Renal cortical epithelial cell (primary cell): ENCODE measurements at places on chromosomes 6 and 20. TPM values are rescaled to one million over a fixed set of nuclear protein-coding genes. Genes with fewer than 3 reads are reported as not detected.

ZNF292 gene
- 40.6 and 56.3 TPM in 2 replicates for total RNA-seq

DNA sequence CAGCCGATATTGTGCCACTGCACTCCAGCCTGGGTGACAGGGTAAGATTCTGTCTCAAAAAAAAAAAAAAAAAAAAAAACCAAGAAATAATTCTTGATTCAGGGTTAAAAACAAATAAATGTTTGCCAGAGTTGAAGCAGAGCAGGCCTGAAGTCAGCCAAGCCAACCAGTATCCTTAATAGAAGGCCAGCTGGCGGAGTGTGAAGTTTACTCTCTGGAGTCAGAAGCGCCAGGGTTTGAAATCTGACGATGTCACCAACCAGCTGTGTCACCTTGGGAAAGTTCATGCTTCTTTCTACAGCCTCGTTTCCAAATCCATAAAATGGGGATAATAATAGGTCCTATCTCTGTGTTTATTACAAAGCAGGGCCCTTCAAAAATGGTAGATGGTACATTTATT lies 73.0 kb upstream of the ENPP5 start:
- DNase-seq, result no peak

DNA sequence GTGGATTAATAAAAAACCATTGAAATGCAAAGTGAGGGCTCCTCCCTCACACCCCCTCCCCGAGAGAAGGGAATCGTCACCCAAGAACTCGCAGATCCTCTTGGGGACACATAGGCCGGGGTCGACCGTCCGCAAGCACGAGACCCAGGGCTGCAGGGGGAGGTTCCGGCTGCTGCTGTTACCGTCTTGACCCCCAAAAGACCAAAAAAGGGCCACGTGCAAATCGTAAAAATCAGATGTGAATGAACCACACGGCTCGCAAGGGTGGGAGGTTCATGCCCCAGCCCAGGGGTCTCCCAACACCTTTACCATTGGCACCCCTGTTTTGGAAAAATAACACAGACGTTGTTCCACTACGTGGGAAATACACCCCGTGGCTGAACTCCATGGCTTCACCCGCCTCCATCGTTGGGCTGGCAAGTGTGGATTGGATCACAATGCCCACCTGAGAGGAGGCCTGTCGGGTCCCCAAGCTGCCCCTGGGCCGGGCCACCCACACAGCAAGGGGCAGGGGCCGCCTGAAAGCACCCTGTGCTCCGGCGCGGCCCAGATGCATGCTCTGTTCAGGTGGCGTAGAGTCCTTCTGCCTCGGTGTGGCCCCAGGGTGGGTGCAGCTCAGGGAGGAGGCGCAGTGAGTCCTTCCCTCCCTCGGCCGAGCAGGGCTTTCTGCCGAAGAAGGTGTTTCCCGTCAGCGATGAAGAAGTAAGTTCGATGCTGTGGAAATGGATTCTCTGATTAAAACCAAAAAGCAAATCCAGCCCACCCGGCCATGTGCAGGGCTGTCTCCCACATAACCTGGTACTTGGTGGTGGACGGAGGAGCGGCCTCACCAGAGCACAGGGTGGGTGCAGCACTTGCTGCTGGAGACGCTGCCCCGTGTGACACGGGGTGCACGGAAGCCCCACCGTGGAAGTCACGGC lies 85.0 kb downstream of the YTHDF1 start:
- DNase-seq, result no peak

DNA sequence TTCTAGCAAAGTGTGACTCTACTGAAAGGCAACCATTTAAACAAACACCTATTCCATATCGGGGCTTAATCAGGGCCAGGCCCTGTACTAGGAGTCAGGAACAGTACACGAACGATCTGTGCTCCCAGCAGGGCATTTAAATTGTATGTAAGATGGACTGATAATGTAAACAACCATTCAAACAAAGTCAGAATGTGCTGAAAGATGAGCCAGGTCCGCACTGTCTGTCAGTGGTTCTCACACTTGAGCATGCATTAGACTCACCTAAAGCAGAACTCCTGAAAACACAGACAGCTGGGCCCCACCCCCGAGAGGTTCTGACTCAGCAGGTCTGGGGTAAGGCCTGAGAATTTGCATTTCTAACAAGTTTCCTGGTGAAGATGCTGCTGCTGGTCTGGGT lies 81.6 kb downstream of the PXDC1 start:
- no peak for DNase-seq

ERVFRD-1 gene
- not detected in 2 replicates for total RNA-seq

- no peak for DNase-seq
These were observed 25.6 kb downstream of the UTRN start for GRCh38 chr6:144310765-144311164.

VGLL2 gene
- 0.17 TPM in 1 of 2 replicates, not detected in the other for total RNA-seq

DNA sequence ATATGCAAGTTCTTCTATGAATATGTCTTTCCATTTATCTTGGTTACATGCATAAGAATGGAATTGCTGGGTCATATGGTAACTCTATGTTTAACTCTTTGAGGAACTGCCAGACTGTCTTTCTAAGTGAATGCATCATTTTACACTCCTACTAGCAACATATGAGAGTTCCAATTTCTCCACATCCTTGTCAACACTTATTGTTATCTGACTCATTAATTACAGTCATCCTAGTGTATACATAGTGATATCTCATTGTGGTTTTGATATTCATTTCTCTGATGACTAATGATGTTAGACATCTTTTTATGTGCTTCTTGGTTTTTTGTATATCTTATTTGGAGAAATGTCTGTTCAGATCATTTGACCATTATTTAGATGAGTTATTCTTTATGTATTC lies 96.7 kb upstream of the LAMP5 start:
- DNase-seq, result no peak
